Skeletal muscle cell (primary cell): ENCODE measurements at places on chromosomes 16 and 17.

DNA sequence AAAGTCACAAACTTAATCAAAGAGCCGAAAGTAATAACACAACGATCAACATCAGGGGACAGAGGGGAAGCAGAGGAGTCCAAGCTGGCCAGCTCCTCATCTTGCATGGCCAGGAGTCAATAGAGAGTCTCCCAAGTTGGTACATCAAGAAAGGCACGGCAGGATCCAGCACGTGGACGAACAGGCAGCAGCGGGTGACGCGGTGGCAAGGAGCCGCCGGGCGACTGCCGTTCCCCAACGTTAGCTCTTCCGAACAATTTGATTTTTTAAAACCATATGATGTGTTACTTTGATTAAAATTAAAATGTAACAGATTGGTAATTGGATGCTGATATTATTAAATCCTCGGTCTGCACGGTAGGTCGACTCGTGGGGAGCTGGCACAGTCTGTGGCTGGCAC, 81.8 kb upstream of the DOC2B start:
- no peak for DNase-seq

GRCh38 chr16:27181019-27181790, 22.1 kb upstream of the KDM8 start:
- DNase-seq: no peak

- DNase-seq: no peak
These were observed 100.9 kb downstream of the GRIN2A start for GRCh38 chr16:10081201-10081940.

DNA sequence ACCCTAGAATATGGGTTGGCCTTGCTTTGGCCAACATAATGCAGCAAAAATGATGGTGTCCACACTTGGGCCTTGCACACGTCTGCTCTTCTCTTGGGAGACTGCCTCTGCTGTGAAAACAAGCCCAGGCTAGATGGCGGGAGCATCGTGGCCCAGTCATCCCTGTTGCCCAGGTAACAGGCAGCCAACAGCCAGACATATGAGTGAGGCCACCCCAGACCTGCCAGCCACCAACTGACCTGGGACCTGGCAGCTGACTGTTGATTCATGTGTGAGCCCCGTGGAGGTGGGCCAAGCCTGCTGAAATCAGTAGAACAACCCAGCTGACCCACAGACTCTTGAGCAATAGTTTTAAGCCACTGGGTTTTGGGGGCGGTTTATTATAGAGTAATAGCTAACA, 39.4 kb upstream of the CDH3 start:
- no peak for DNase-seq
